Fibroblast of the conjunctiva (primary cell): ENCODE measurements at places on chromosomes 7 and 10.

DNA sequence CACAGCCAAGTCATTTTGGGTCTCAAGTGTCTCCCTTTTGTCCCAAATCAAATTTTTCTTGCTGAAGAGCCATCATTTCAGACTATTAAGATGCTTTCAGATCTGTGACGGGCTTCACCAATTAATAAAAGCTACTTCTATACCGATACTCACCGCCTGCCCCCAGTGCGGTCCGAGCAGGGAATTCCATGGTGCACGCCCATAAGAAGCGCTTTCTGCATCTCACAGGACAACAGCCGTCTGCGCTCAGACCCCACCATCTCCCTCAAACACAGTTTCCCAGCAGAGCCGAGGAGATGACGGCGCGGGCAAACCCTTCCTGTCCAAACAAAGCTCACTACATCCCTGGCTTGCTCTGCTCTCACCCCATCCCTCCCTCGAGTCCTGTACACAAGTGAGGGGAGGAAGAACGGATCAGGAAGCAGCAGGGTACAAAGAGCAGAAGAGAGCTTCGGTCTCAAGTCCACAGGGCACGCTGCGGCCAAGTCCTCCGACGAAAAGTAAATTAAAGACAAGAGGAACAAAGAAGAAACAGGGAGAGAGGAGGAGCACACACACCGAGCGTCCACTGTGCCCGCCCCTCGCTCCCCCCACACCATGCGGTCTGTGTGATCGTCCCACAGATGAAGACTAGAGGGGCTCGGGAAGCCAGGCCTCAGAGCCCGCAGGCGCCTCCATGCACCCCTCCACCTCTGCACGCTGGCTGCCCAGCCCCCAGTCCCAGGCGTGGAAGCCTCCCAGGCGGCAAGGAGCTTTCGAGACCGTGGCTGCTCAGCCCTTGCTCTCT, 121.9 kb downstream of the MAD1L1 start:
- no peak for DNase-seq

GRCh38 chr7:38656968-38657367, 25.8 kb upstream of the AMPH start:
- DNase-seq, result no peak

DNA sequence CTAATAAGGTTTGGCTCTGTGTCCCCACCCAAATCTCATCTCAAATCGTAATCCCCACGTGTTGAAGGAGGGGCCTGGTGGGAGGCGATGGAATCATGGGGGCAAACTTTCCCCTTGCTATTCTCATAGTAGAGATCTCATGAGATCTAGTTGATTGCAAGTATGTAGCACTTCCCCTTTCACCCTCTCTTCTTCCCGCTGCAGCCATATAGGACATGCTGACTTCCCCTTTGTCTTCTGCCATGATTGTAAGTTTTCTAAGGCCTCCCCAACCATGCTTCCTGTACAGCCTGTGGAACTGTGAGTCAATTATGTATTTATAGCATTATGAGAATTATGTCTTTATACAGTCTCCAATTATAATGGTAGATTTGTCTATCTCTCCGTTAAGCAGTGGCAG, 594.5 kb downstream of the ACTR3B start:
- no peak for DNase-seq

DNA sequence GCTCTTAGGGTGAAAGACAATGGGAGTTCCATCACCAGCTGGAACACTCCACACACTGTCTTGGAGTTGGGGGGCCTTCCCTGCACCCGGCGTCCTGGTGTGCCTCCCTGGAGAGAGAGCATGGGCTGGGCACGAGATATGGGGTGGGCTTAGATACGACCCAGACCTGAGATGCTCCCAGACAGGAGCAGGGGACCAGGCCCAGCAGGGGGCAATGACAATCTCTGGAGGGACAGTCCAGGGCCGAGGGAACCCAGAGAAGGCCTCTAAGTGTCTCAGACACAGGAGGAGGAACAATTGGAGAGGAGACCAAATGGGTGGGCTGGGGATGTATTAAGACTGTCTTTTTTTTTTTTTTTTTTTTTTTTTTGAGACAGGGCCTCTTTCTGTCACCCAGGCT, 40.0 kb downstream of the MYL10 start:
- DNase-seq, result no peak

DNA sequence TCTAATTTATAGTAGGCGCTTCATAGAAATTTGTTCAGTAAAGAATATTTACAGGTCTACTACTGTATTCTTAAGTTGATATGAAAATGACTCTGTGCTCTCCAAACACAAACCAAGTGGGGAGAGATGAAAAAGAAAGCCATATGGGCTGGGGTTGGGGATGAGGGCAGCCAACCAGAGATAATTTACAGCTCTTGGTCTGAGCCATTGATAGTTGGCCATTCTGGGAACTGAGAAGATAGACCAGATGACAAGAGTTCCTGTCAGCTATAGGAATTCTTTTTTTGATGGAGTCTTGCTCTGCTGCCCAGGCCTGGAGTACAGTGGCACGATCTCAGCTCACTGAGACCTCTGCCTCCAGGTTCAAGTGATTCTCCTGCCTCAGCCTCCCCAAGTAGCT, 57.4 kb downstream of the LAMB4 start:
- DNase-seq, result no peak

DNA sequence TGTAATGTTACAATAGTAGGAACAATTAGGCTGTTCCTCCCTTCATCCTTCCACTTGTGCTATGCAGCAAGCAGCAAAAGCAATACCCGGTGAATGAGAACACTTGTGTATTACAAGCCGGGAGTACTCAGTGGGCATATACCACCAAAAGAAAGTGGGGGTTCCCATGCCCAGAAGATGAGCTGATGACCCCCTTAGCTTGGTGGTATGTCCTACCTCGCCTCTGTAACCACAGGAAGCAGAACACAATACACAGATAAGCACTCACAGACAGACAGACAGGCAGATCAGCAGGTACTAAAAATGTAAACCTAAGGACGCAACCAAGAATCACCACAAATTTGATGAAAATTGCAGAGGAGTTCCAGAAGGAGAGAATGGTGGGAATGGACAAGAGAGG, 15.5 kb upstream of the KIF20B start:
- DNase-seq, result no peak

DNA sequence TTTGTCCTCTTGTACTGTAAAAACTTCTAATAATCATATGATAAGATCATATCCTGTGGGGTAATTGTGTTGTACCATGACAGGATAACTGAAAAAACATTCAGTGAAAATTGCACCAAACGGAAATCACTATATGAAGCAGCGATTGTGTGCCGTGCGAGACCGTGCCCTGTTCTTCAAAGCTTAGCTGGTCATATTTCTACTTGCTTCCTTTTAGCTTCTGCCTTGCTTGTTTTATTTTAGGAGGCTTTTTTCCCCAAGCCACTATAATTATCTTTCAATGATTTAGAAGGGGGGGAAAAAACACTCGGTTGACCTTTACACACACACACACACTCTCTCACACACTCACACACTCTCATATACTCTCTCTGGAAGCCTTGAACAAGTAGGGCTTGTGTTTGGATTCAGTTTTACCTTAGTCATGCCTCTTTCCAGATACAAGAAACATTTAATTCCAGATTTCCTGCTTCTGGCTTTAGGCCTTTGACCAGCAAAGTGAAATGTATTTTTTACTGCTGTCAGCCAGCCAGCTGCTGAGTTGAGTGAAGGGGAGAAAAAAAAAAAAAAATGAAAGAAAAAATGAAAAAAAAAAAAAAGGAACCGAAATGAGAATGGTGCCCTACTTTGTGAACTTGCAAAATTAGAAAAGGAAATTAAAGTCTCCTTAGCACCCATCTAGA, 181.4 kb downstream of the ARID5B start:
- peak; percentile 56 for DNase-seq

DNA sequence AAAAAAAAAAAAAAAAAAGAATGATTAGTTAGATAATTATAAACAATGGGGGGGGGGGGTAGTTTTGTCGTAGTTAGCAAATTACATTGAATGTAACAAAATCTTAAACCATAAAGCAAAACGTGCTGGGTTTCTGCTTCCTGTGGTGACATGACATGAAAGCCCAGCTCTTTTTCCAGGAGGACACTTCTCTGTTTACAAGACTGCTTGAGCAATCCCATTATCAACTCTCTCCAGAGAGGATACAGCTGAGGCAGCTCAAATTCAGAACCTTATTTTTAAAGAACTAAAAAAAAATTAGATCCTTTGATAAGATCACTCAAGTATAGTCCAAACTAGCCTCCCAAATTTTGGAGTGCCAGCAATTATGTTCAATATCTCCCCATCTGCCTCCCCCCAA, 58.6 kb downstream of the ADRB1 start:
- no peak for DNase-seq

DNA sequence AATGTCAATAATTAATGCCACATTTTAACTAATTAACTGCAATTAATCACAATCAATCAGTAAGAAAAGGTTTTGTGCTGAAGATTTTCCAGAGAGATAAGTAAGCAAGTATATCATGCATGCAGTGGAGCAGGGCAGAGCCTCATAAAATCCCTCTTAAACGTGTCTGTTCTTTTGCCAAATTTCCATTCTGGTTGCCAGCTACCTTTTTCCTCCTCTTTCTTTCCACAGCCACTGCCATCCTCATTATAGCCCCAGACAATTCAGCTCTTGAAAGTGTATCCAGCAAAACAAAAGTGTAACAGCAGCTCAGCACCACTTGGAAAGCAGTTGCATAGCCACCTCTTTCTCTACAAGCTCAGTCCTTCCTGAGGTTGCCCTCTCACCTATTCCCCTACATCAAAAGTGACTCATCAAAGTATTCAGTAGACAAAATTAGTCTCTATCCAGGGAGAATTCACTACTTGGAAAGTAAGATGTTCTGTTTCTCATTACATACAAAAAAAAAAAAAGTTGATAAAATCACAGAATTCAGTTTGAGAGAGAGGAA, 26.9 kb upstream of the EPHB6 start:
- no peak for DNase-seq

DNA sequence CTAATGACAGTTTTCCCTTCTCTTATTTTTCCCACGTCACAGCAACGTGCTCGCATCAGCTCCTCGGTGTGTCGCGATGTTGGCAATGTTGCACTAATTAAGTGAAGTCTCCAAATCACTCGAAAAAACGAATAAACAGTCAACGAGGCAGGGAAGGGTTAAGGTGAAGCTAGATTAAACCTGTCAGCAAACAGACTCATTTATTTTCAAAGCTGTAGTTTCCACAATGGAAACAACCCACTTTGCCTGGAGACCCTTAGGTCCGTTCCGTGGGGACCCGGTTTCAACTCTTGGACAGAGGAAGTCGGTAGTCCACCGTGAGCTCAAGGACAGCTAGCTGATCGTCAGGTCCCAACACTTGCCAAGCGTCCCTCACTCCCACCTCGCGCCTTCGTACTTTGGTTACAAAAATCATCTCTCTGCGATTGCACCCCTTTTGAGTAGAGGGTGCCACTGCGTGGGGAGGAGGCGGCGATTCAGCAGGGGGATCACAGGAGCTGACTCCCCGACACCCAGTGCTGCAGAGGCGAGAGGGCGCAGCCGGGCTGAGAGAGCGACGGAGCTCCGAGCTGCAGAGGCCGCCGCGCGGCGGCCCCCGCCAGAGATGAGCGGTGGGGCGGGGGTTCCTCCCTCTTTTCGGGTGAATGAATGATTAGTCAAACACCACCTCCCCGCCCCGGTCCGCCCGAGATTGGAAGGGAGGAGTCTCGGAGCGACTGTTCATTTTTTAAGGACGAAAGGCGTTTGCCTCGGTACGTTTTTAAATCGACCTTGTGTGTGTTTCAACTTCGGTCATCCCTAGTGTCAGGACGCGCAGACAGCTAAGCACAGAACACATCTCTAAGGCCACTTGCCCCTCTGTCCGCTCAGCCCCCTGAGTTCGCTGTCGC, 1.3 kb upstream of the BMPER start:
- DNase-seq, result peak; percentile 30

GRCh38 chr7:43220250-43220649, 107.8 kb downstream of the HECW1 start:
- DNase-seq, result peak; percentile 5

DNA sequence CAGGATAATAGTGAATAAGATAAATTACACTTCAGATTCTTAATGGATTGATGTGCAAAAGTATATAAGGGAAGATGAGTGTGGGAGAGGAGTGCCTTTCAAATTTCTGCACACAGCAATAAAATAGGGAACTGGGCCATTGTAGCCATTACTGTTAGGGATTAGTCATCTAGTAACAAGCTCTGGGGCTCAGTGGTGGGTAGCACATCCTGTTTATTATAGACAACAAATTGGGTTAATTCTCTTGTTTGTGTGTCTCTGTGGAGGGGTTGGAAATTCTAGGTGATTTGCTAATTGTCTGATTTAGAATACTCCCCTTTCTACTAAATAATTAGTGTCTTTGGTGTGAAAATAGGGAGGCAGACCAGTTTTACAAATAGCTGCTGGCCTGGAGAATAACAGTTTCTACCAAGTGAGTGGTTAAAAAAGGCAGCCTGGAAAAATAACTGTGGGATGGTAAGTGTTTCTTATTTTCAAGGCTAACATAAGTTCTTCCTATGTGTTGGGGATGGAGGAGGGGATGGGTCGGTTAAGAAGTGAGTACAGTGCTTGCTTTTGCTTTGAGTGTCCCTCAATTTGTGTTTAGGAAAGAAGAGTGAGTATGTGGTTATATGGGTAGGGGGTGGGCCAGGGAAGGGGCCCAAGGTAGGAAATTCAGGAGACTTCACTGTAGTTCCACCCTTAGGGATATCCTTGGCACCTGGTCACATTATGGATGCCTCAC, 43.3 kb upstream of the TMEM248 start:
- no peak for DNase-seq

- no peak for DNase-seq
These were observed 36.7 kb downstream of the RAB19 start for GRCh38 chr7:140440593-140440992.

DNA sequence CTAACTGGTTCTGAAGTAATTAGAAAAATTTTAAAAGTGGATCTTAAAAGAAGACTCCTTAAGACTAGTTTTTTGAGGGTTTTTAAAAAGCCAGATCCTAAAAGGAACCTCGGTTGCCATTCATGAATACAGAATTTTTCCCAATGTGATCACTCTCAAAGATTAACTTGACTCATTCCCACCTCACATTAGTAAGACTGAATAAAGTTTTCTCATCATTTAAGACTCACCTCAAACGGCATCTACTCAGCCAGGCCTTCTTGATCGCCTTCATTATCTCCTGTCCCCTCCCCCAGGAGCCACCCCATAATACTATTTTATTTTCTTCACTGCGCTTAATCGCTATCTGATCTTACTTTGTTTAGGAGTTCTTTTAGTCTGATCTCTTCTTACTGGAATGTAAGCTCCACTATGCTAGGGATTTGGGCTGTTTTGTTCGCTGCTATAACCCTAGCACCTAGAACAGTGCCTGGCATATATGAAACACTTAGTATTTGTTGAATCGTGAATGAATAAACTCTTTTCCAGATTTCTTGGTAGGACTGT, 55.9 kb upstream of the PCGF5 start:
- no peak for DNase-seq

DNA sequence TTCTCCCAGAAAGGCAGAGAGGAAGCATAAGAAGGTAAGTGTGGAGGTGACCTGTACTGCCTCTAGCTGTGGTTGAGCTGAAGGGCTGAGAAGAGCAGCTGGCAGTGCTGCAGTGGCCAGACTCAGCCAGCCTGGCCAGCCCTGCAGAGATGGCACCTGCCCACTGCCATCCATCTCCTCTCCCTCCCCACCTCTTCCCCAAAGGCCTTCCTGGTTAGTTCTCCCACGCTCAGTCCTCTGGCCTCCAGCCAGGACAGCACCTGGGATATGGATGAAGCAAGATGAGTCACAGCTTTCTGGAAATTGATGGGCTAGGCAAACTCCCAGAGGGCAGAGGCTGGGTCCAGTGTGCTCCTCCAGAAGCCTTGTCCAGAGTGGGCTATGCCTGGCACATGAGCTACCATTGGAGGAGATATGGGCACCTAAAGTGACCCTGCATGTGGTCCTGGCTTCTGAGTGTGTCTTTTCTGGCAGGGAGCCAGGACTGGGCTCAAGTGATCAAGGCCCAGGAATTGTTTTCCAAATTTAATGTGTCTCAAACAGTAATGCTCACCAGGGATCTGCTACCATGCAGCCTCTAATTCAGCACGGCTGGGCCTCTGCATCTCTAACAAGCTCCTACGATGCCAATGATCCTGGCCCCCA, 81.0 kb upstream of the CACUL1 start:
- no peak for DNase-seq
